Pancreas (tissue), 10 donors: ENCODE measurements at places on chromosomes 1 and 21. TPM values are rescaled to one million over a fixed set of nuclear protein-coding genes. Genes with fewer than 3 reads are reported as not detected.

HSPB7 gene
- total RNA-seq = 4.8 TPM

JAM2 gene
- 3.1 TPM for total RNA-seq

GREM2 gene
- total RNA-seq = 0.04 TPM

DNA sequence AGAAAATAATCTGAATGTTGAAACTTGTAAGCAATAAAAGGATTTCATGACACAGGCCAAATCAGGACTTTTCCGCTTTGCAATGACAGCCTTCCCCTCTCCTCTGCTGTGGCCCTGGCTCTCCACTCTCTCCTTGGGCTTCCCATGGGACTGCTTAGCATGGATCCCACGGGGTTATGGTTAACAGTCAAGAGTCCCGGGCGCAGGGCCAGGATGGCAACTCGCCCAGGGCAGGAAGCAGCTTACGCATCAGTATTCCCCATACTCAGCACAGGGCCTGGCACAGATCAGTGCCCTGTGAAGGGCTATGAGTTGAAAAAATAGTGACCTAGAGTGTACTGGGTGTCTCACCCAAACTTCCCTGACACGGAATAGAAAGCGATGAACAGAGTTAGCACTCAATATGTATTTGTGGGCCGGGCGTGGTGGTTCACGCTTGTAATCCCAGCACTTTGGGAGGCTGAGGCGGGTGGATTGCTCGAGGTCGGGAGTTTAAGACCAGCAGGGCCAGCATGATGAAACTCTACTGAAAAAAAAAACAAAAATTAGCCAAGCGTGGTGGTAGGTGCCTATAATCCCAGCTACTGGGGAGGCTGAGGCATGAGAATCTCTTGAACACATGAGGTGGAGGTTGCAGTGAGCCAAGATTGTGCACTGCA lies 29.1 kb upstream of the GRHL3 start:
- peak; percentile 87 for DNase-seq

DNA sequence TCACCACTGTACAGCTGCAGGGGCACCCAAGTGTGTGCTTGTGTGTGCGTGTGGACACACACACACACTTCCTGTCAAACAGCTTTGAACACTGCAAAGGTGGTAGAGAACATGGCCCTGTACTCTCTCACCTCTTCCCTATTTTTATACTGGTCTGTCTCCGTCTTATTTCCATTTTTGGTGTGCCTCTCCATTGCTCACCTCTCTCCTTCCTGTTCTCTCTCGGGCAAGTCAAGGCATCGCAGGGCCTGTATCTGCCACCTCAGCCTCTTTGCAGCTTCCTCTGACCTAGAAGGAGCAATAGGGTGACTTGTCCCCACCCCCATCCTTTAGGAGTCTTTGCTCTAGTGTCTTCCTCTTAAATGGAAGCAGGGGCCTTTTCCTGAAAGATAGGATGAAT lies 2.2 kb downstream of the SMCP start:
- no peak for DNase-seq

GRCh38 chr1:99702221-99702620 lies 56.3 kb downstream of the PALMD start:
- no peak for DNase-seq

DNA sequence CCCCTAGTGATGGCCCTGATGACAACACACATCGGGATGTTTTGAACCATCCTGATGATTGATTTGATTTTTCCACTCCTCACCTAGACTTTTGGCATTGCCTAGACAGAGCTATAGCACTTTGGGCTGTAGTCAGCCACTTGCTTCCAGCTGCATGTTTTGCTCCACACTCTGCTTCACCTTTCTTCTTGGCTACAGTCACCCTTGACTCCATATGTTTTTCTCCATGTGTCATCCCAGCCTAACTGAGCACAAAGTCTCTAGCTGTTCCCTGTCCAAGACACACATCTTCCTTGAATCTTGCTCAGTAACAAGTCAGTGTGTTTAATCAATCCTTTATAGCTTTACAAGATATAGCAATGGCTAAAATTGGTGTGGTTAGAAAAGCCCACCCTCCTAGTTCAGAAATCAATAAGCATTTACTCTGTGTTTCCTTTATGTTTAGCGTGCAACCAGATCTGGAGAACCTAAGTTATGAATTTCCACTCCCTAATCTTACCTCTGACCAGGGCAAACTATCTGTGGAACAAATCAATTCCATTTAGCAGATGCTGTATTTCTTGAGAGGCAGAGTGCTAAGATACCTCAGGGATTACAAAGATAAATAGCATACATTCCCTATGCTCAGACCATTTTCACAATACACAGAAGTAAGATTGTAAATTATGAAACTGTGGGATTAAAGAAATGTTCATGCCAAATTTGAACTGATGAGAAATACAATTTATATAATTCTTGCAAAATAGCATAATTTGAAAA lies 98.4 kb upstream of the LYPLAL1 start:
- DNase-seq = no peak

GRCh38 chr21:22703521-22703920 lies 1705.3 kb downstream of the NCAM2 start:
- DNase-seq = no peak
